ENCODE measurements at places on chromosomes 1 and 21. TPM values are rescaled to one million over a fixed set of nuclear protein-coding genes. Genes with fewer than 3 reads are reported as not detected.

- no peak overlapping the region for H3K4me3 ChIP-seq
- no peak overlapping the region for H3K27ac ChIP-seq
- H3K4me1 ChIP-seq: peaks cover 6% of the 10 kb centered on the region
- H3K27me3 ChIP-seq: no peaks in the 10 kb centered on the region
- no peaks in the 10 kb centered on the region for H3K36me3 ChIP-seq
- no peak for ATAC-seq
Observed at GRCh38 chr1:8662380-8663072, 154.9 kb downstream of the RERE start.

- H3K4me1 ChIP-seq: no peaks in the 10 kb centered on the region
- no peak overlapping the region for H3K27ac ChIP-seq
- H3K27me3 ChIP-seq: peaks cover 7% of the 10 kb centered on the region
- ATAC-seq: no peak
Observed at GRCh38 chr1:115129071-115129640, 39.9 kb upstream of the TSPAN2 start.

GRCh38 chr1:112937070-112937469 lies 18.9 kb downstream of the SLC16A1 start:
- peaks cover 21% of the 10 kb centered on the region for H3K36me3 ChIP-seq
- H3K27ac ChIP-seq: peak overlapping the region; percentile 77
- H3K27me3 ChIP-seq: no peaks in the 10 kb centered on the region

DNA sequence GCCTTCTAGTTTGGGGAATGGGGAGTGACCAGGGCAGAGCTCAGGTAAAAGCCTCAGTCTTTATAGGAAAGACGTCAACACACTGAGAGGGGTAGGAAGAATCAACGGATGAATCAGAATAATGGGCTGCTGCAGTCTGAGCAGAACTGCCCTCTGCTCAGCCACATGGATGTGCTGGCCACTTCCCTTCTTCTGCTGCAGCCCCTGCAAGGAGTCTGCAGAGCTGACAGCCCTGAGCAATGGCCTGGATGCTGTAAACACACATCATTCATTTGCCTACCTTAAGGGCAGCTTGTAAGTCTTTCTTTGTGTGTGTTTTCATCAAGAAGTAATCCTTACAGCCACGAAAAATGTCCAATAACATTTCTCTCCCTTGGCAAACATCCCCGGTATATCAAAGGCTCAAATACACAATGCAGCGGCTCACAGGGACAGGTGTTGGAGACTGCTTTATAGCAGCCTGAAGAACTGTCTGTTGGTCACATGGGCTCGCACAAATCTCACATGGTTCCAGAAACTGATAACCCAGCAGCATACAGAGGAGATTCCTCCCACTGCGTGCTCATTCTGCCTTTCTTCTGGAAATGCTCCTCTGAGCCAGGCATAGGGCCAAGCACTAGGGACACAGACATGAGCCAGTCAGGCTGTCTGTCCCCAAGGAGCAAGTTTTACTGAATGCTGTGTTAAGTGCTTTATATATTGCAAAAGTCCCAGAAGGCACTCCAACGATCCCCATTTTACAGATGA lies 110.1 kb downstream of the HMGB4 start:
- H3K36me3 ChIP-seq: no peaks in the 10 kb centered on the region
- H3K4me1 ChIP-seq: no peaks in the 10 kb centered on the region
- no peak overlapping the region for H3K4me3 ChIP-seq
- no peak for ATAC-seq
- peaks cover 20% of the 10 kb centered on the region for H3K27me3 ChIP-seq
- H3K27ac ChIP-seq: no peak overlapping the region

DNA sequence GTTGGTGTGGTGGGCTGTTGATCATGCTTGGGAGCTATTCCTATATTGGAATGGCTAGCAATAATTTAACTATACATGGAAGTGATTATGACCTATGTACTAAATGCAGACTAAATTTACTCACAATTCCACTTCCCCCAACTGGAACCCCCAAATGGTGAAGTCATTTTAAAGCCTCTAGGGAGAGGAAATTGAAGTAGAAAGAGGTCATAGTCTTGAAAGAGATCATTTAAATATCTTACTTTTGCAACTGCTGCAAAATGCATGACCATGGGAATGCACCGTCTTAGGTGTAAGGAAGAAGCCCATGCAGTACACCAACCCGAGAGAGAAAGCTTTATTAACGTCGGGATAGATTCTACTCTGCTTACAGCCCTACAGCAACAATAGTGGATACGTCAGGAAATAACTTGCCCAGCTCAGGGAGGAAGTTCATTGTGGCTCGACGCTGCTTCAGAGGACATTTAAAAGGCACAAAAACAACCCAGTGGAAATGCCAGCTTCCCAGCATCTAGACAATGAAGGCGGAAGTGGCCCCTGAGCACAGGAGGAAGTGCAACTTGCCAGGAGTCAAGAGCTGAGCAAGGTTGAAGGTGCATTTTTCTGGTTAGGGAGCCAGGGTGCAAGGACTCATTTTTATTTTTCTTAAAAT lies 26.5 kb downstream of the CYYR1 start:
- no peaks in the 10 kb centered on the region for H3K4me1 ChIP-seq
- H3K4me3 ChIP-seq: no peak overlapping the region
- no peak for ATAC-seq
- H3K36me3 ChIP-seq: no peaks in the 10 kb centered on the region

DNA sequence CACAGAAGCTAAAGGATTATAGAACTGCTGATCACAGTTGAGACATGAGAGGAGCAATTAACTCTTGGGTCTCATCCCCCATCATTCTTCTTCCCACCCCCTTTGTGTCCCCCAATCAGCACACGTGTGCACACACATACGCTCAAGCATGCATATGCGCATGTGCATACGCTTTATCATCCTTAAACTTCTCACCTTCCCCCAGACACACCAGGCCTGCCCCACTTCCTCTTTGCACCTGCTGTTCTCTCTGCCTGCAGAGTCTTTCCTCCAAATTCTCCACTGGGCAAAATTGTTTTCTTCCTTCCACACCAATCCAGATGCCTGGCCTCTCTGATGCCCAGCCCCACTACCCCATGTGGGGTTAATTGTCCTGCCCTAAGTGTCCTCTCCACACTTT lies 13.0 kb upstream of the KCND3 start:
- H3K36me3 ChIP-seq: no peaks in the 10 kb centered on the region
- peaks cover 32% of the 10 kb centered on the region for H3K27me3 ChIP-seq
- no peak overlapping the region for H3K4me3 ChIP-seq

DNA sequence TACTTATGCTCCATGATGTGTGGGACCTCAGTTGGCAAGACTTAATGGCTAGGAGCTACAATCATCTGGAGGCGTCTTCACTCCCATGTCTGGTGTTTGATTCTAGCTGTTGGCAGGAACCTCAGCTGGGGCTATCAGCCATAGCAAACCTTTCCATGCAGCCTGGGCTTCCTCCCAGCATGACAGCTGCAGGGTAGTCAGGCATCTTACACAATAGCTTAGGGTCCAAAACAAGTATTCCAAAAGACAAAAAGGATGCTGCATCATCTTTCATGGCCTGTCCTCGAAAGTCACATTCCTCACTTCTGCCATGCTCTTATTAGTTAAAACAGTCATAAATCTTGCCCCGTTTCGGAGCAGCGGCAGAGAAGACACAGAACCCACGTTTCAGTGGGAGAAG lies 90.9 kb downstream of the LRRC8C start:
- peaks cover 68% of the 10 kb centered on the region for H3K36me3 ChIP-seq
- no peak for ATAC-seq
- peak overlapping the region; percentile 73 for H3K4me3 ChIP-seq
- peaks cover 67% of the 10 kb centered on the region for H3K4me1 ChIP-seq

DNA sequence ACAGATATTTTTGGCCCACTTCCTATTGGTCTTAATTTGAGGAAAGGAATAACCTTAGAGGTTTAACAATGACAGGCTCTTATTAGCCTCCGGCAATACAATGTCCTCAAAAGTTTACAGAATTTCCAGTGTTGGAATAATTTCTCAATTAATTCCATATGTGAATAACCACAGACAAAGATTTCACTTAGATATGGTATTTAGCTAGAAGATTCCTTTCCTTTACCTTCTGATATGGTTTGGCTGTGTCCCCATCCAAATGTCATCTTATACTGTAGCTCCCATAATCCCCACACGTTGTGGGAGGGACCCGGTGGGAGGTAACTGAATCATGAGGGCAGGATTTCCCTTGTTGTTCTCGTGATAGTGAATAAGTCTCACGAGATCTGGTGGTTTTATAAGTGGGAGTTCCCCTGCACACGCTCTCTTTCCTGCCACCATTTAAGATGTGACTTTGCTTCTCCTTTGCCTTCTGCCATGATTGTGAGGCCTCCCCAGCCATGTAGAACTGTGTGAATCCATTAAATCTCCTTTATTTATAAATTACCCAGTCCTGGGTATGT lies 54.9 kb upstream of the RGS7 start:
- peaks cover 19% of the 10 kb centered on the region for H3K27me3 ChIP-seq
- H3K4me3 ChIP-seq: no peak overlapping the region
- no peak overlapping the region for H3K27ac ChIP-seq
- H3K4me1 ChIP-seq: no peaks in the 10 kb centered on the region
- no peak for ATAC-seq
- no peaks in the 10 kb centered on the region for H3K36me3 ChIP-seq

Gene UBL4B
- total RNA-seq: not detected

All from activated T-helper 17 cell treated with anti-CD3 and anti-CD28 coated beads, Interleukin-2, amount 50 U/mL, for 72 hours (primary cell).